ENCODE measurements at places on chromosomes 6 and 20.

GRCh38 chr20:10559266-10559665 is 114.5 kb downstream of the JAG1 start:
- no peak for DNase-seq

- DNase-seq = no peak
These were observed 338 bp downstream of the UTRN start for GRCh38 chr6:144285548-144285797.

GRCh38 chr20:1830240-1830639 is 65.0 kb upstream of the SIRPA start:
- DNase-seq = no peak

DNA sequence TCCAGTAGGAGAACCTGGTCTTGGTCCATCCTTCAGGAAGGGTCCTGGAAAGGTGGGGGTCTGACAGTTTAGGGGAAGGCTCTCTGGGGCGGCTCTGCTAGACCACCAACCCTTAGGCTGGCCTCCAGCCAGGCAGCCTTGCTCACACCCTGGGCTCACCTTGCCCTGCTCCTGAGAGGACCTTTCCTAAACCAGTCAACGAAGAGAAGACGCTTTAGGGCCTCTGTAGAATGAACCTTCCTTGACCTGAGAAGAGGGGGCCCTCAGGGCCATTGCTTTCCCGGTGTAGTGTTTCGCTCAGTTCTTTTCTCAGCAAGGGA is 1.1 kb downstream of the CDC25B start:
- no peak for DNase-seq

- DNase-seq = no peak
These were observed 78.4 kb upstream of the SLC22A23 start for GRCh38 chr6:3535033-3535775.

DNA sequence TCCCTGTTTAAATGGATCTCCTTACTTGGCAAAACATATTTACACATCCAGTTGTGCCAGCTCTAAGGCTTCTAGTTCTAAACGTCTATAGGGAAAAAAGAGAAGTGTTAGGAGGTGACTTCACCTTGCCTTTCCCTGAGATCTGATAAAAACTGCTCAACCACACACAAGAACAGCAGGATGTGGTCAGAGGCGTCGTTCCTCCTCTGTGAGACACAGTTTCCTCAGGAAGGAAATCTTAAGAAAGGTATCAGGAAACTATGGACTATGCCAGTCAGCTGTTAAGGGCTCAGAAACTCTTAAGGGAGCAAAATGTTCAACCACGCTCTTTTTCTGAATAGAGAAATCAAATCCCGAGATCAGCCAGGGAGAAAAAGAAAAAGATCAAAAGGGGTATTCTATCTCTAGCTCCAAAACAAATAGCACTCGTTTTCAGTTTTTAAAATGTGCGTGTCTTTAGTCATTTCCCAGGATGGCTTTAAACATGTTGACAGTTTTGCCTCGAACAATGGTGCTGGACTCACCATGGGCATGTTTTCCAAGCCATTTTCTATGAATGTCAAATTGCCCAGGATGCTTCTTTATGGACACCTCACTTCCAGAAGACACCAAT is 154.5 kb downstream of the HACE1 start:
- DNase-seq = peak; percentile 53

GRCh38 chr6:118696271-118696670 is 44.9 kb upstream of the CEP85L start:
- no peak for DNase-seq

DNA sequence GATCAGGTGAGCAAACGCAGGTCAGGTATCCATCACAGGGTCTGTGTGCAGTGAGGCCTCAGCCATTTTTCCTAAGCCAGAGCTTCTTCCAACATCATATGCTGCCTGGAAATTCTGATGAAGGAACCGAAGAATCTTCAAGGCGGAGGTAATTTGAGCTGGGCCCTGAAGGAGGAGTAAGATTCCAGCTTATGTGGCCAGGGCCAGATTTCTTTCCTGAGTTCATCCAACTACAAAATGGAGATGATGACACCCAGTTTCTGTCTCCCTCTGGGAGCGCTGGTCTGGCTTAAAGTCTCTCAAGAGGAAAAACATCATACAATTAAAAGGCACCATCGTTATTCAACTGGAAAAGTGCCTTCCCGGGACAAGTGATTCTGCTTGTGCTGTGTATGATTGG is 6.9 kb upstream of the MANBAL start:
- no peak for DNase-seq

DNA sequence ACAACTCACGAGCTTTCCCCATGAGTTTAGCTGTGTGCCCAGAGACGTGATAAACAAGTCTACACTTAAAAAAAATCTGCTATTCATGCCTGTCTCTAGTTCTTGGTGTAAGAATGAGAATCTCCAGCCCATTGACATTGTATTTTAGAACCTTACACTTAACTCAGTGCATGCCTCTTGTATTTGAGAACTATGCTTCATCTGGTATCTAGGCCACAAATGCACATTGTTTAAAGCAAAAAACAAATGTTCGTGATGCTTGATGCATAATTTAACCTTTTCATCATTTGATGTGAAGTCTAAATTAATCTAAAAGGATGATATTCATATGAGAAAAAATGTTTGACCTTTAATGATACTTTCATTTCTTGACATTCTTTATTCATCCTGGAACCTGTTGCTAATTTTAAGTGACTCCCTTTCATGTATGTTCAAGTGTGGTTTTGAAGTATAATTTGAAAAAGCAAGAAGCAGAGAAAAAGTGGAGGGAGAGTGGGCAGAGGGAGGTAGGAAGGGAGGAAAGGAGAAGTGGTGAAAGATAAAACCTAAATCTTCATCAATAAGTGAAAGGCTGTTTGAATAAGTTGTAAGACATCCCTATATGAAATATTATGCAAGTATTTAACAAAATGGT is 116.9 kb downstream of the PFDN4 start:
- no peak for DNase-seq

- DNase-seq = no peak
These were observed 130.7 kb upstream of the SIM1 start for GRCh38 chr6:100595456-100595855.

DNA sequence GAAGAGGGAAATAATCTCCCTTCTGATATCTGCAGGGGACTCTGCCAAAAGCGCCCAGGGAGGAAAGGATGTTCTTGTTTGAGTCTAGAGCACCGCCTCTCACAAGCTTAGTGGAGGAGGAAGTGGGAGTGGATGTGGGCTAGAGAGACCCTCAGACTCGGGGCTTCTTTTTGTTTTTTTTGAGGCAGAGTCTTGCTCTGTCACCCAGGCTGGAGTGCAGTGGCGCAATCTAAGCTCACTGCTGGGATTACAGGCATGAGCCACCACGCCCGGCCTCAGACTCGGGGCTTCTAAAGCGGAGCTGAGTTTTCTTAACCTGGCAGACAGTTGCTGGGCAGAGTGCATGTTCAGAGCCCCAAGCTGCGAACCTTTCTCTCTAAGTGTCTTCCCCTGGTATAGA is 310.8 kb downstream of the BMP7 start:
- DNase-seq = no peak

- no peak for DNase-seq
These were observed 57.2 kb downstream of the PRKN start for GRCh38 chr6:162670345-162670744.

Measured in CD4-positive, alpha-beta T cell treated with Interleukin-12 subunit alpha and Interleukin-12 subunit beta, for 1 hour (primary cell).